ENCODE measurements at places on chromosomes 16 and 17. TPM values are rescaled to one million over a fixed set of nuclear protein-coding genes. Genes with fewer than 3 reads are reported as not detected.

DNA sequence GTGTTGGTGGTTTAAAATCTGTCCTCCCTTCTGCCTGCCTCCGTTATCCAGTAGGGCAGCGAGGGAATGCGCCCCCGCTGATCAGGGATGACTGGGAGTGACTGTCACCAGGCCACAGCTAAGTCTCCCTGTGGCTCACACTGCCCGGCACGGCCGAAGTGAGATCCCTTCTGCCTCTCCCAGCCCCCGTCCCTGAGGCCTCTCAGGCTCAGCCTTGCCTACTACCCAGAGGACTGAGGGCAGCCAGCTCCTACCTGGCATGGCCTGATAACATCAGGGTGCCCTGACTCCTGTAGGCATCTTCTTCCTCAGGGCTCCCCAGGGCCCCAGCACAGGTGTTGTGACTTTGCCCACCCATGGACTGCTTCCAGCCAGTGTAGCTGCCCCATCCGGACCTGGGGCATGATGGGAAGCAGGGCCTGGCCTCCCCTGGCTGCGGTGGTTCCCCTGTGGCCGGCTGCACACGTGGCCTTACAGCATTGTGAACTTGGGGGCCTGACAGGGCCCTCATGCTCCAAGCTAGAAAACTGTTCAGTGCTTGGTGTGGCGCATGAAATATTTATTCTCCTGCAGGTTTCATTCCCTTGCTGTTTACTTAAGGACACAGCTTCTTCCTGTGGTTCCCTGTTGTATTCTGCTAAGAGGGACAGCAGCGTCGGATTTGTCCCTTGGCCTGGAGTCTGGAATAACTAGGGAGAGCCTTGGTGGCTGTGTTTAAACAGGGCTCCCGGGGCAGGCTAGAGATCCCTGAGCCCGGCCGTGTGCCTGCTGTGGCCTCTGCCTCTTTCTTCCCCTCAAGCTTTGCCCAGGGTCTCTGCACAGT lies 30.0 kb downstream of the GINS2 start:
- DNase-seq, result no peak

Gene ABCC6
- 0.96 TPM for total RNA-seq

GRCh38 chr17:83119987-83120864 lies 40.8 kb downstream of the METRNL start:
- DNase-seq, result no peak

DNA sequence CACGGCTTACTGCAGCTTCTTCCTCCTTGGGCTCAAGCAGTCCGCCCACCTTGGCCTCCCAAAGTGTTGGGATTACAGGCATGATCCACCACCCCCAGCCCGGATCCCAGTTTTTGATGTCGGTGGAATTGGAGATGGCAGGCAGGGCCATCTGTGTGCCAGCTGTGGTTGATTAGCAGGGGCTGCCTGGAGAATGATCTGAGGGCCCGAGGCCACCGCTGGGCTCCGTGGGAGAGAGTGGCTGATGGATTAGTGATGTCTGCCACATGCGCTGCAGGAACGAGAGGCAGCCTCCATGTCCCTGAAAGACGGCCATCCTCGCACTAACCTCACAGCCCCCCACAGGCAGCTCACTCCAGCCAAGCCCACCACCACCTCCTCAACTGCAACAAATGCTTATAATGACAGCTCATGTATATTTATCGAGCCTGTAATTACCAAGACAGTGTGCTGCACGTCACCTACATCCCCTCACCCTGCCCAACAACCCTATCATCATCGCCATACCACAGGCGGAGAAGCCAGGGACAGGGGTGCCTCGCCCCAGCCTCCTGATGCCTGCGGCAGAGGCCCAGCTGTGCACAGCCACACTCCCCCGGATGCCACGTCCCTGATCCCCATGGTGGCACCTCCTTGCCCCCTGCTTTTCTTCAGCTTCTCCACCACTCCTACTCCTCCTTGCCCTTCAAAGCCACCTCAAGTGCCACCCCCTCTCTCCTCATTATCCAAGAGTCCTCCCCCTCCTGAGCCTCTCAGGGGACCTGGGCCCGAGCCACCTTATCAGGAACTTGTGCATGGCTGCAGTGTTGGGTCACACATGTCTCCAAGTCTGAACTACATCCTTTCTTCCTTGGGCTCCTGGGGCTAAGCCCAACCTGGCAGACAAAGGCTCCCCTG lies 33.2 kb downstream of the ACTG1 start:
- DNase-seq, result no peak

- no peak for DNase-seq
Observed at GRCh38 chr16:14649816-14650215, 17.1 kb downstream of the BFAR start.

GRCh38 chr16:53207810-53208752 lies 153.3 kb downstream of the CHD9 start:
- peak; percentile 96 for DNase-seq

Gene CLDN9
- total RNA-seq, result not detected
